ENCODE measurements at places on chromosomes 12 and 14. TPM values are rescaled to one million over a fixed set of nuclear protein-coding genes. Genes with fewer than 3 reads are reported as not detected.

Gene OASL
- polyA plus RNA-seq = 0.42 TPM

Gene NINJ2
- polyA plus RNA-seq = 2.2 TPM

Gene SRRM4
- 0.02 TPM for polyA plus RNA-seq

Gene APOF
- not detected for polyA plus RNA-seq

Gene RNF41
- 29.4 TPM for polyA plus RNA-seq

Gene KRT73
- not detected for polyA plus RNA-seq

Gene FKBP4
- 96.1 TPM for polyA plus RNA-seq

Gene BDKRB2
- 3.3 TPM for polyA plus RNA-seq

Gene DEGS2
- polyA plus RNA-seq = 1.8 TPM

Gene CATSPERB
- 0.07 TPM for polyA plus RNA-seq

Gene DACT1
- 37.0 TPM for polyA plus RNA-seq

Gene ADAMTS20
- not detected for polyA plus RNA-seq

Gene GPR68
- 0.45 TPM for polyA plus RNA-seq

Gene PLEK2
- 130 TPM for polyA plus RNA-seq

Gene CCER1
- polyA plus RNA-seq = not detected

Gene ARL6IP4
- 65.4 TPM for polyA plus RNA-seq

Gene LAG3
- polyA plus RNA-seq = 4.7 TPM

Gene CD163
- 83.8 TPM for polyA plus RNA-seq

Gene KLHL33
- polyA plus RNA-seq = 1.1 TPM

Gene GPRC5A
- polyA plus RNA-seq = 8.5 TPM

Gene DIO3
- 13.9 TPM for polyA plus RNA-seq

Gene LHX5
- not detected for polyA plus RNA-seq

Gene GUCY2C
- polyA plus RNA-seq = not detected

Gene HCAR3
- 0.05 TPM for polyA plus RNA-seq

Gene KLRD1
- polyA plus RNA-seq = 3.8 TPM

Gene NAV3
- 10.5 TPM for polyA plus RNA-seq

Gene SDSL
- polyA plus RNA-seq = 0.43 TPM

Gene ANHX
- not detected for polyA plus RNA-seq

Gene LTBP2
- polyA plus RNA-seq = 32.2 TPM

Gene PARPBP
- polyA plus RNA-seq = 1.1 TPM

Gene WNT1
- not detected for polyA plus RNA-seq

Measured in ovary (tissue), 10 donors.